ENCODE measurements at places on chromosomes 1 and 21. TPM values are rescaled to one million over a fixed set of nuclear protein-coding genes. Genes with fewer than 3 reads are reported as not detected.

GRCh38 chr1:192343344-192343743 lies 26.6 kb downstream of the RGS21 start:
- no peak for DNase-seq

GRCh38 chr1:233675446-233675845 lies 61.5 kb downstream of the KCNK1 start:
- DNase-seq: no peak

DNA sequence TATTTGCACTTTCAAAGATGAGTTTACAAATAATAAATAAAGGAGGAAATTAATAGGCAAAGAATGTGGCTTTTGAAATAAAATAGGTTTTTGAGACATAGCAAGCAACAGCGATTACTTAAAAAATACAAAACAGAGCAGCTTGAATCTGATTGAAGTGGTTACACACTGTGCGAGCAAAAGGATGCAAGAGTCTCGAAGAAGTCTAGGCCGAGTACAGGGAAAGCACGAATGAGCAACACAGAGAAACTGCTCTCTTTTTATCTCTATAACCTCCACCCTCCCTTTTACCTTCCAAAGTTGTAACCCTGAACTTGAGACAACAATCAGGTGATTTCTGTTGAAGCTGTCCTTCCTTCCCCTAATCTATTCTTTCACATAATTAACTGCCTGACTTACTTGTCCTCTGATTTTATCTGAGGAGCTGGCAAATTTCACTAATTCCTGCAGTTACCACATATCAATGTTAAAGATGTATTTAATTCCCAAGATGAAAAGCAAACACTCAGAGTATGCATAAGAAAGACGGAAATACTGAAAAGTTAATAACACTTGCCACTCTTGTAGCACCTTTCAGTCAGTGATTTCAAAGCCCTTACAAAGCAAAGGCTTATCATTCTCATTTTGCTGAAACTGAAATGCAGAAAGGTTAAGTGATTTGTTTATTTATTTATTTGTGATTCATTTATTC lies 1030.1 kb downstream of the ADGRL2 start:
- no peak for DNase-seq

DNA sequence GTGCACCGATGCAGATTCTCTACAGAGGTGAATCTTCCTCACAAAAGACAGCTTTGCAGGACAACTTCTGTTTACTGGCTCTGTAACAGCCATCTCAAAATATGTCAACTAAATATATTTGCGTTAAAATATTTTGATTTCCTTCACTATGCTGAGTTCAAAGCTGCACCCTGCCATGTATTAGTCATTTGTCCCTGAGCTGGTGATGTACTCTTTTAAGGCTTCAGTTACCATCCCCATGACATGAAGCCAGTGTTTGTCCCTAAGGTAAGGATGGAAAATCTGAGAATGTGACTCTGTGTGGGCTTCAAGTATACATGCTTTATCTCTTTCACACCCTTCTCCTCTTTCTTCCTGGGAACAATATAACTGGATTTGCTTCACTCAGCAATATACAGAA lies 70.2 kb upstream of the BTG3 start:
- no peak for DNase-seq

GRCh38 chr1:203342192-203342940 lies 8.6 kb downstream of the FMOD start:
- DNase-seq: peak; percentile 71

- peak; percentile 70 for DNase-seq
Observed at GRCh38 chr1:41493117-41493536, 8.6 kb upstream of the EDN2 start.

DNA sequence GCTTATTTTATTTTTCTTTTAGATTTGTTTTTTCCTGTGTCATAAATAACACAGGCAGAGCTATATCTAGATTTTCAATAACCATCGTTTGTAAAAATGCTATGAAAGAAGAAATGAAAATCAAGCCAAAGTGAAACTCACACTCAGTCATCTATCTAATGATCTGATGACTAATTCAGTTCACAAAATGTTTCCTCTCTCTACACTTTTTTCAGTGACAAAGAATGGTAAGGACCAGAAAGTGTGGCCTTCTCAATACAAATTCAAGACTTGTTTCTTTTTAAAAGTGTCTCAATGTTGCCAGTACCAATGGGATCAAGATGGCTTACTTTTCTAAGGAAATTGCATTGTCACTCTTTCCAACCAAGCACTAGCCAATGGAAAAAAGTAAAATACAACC lies 282.8 kb upstream of the PKN2 start:
- no peak for DNase-seq

The CFHR5 gene
- total RNA-seq: not detected

The TFF2 gene
- total RNA-seq: 22.9 TPM

The FAM72B gene
- 11.6 TPM for total RNA-seq
